ENCODE measurements at places on chromosomes 6 and 20. TPM values are rescaled to one million over a fixed set of nuclear protein-coding genes. Genes with fewer than 3 reads are reported as not detected.

The EDN1 gene
- total RNA-seq: 4.0 TPM

DNA sequence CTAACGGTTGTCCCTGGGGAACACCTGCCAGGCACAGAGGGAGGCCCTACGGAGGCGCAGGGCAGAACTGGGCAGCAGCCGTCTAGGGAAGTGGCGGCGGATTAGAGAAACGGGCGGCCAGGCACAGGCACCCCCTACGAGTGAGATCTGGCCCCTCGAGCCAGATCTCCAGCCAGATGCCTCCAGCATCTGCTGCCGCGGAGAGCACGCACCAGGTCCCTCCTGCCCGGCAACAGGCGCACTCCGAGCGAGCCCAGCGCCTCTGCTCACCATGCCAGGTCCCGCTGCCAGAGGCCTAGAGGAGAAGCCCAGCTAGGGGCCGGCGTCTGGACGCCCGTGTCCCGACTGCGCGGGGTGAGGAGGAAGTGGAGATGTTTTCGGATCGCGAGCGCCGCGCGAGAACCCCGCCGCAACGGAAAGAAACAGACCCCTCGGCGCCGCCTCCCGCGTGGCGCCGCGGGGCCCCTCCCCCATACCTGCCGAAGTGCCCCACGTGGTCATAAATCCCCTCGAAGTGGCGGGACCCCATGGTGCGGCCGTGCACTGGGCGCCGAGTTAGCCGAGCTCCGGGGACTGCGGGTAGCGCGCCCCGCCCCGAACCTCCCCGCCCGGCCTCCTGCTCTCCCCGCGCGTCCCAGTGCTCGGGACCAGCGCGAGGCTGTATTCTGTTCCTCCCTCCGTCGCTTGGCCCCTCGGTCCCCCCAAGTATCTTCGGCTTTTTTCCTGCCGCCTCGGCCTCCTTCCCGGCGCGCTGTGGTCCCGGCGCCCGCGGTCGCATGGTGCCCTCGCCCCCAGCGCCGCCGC, at the start of gene SLC22A16:
Gene SLC22A16 (minus strand): TSS at position 568 of the 804 bp plus-strand sequence. CDS start 39 bp downstream, at position 529.
- no peak for DNase-seq

- DNase-seq: no peak
Observed at GRCh38 chr6:113927001-113927400, 43.9 kb downstream of the HDAC2 start.

DNA sequence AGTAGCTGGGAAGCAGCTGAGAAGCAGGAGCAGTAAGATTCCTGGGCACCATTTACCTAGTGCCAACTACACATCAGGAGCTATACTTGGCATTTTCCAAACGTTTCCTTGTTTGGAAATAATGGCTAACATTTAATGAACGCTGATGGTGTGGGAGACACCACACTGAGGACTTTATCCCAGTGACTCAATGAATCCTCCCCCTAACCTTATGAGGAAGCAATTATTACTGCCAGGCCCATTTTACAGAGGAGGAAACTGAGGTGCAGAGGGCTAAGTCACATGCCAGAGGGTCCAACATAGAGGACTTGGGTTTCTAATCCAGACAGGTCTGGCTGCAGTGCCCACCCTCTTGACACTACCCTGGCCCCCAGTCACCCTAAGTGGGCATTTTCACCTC, 6.1 kb downstream of the PTGIS start:
- no peak for DNase-seq
